ENCODE measurements at places on chromosomes 4 and X.

DNA sequence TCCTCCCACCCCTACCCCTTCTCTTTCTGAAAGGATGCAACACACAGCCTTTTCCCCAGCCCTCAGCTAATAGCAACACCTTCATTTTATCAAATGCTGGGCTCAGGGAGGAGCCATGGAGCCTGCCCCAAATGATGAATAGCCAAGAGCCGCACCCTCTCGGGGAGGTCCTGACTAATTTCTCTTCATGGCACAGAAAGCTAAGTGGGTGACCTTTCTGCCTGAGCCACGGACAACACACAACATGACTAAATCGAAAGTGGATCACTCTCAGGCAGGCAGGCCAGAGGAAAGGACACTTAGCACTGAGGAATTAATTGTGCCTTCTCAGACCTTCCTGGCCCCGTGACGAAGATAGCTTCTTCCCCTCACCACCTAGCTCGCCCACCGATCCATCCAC is 165.1 kb upstream of the RAI2 start:
- DNase-seq: no peak

DNA sequence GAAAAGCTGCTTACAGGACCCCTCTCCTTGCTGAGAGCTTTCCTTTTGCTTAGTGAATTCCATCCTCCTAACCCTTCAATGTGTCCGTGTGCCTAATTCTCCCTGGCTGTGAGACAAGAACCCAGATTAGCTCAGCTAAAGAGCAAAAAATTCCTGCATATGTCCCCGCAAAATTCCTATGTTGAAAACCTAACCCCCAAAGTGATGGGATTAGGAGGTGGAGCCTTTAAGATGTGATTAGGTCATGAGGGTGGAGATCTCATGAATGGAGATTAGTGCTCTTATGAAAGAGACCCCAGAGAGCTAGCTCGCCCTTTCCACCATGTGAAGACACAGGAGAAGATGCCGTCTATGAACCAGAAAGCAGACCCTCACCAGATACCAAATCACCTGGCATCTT is 503.0 kb upstream of the DIAPH2 start:
- peak; percentile 27 for DNase-seq

- DNase-seq: no peak
These were observed 1659.8 kb upstream of the ADGRL3 start for GRCh38 chr4:59540311-59540710.

GRCh38 chr4:15920723-15921591 is 17.6 kb downstream of the FGFBP1 start:
- DNase-seq: no peak

DNA sequence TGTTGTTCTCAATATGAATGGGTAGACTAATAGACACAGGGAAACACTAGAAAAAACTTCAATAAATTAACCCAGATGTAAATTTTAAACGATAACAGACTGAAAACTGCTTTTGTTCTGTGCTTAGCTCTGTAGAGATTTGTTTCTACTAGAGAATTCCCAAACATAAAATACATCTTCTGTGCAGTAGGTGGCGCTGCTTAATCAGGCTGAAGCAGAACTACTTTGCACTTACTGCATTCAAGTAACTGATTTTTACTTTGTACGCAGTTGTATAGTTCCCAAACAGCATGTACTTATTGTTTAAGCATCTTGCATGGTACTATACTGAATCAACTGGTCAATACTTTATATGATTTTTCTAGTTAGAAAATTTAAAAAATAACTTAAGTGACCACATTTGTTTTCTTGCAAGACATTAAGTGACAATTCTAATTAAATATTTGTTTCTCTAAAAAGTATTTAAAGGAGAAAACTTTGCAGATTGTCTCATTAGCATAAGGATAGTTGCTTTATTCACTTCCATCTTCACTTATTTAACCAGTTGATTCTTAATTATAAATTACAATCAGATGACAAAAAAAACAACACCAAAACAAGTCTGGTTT is 490.6 kb downstream of the IL15 start:
- peak; percentile 31 for DNase-seq
